ENCODE measurements at places on chromosomes 3 and 15. TPM values are rescaled to one million over a fixed set of nuclear protein-coding genes. Genes with fewer than 3 reads are reported as not detected.

GRCh38 chr3:180594631-180595558 lies 7.1 kb upstream of the TTC14 start:
- H3K27ac ChIP-seq, result no peak overlapping the region
- no peaks in the 10 kb centered on the region for H3K4me1 ChIP-seq
- no peak overlapping the region for H3K4me3 ChIP-seq
- no peaks in the 10 kb centered on the region for H3K36me3 ChIP-seq
- H3K27me3 ChIP-seq, result no peaks in the 10 kb centered on the region
- no peak for DNase-seq

DNA sequence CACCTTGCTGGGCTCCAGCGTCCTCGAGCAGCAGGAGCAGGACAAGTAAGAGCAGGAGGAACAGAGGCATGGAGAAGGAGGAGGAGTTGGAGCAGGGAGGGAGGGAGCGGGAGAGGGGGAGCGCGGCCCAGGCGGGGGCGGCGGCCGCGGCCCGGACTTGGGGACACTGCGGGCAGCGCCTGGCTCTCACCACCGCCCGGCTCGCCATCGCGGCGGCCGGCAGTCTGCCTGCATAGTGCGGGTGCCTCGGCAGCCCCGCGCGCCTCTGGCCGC lies 440 bp downstream of the DCBLD2 start:
- DNase-seq, result peak; percentile 39
- no peaks in the 10 kb centered on the region for H3K27me3 ChIP-seq
- H3K27ac ChIP-seq, result peak overlapping the region; percentile 77
- peak overlapping the region; percentile 95 for H3K4me3 ChIP-seq
- no peaks in the 10 kb centered on the region for H3K4me1 ChIP-seq

- H3K36me3 ChIP-seq, result no peaks in the 10 kb centered on the region
- H3K27me3 ChIP-seq, result no peaks in the 10 kb centered on the region
- DNase-seq, result no peak
- H3K27ac ChIP-seq, result peak overlapping the region; percentile 53
- peaks cover 17% of the 10 kb centered on the region for H3K4me1 ChIP-seq
- H3K4me3 ChIP-seq, result no peak overlapping the region
Observed at GRCh38 chr3:72338942-72339669, 509.1 kb downstream of the SHQ1 start.

DNA sequence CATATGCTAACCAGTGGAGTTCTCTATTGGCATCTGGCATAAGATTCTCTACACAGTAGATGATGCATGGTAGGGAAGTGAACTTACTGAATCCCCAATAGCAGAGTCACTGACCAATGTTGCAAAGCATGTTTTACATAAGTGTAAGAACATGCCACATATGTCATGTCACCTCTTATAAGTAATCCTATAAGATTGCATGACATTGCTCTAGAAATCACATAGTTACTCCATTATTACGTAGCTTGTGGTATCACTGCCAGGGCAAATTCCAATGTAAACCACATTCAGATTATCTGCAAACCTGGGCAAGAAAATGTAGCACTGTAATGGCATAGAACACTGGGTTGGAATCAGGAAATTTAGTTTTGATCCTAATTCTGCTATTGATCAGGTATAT lies 198.2 kb upstream of the UMPS start:
- no peak for DNase-seq
- no peaks in the 10 kb centered on the region for H3K27me3 ChIP-seq
- H3K4me3 ChIP-seq, result no peak overlapping the region

DNA sequence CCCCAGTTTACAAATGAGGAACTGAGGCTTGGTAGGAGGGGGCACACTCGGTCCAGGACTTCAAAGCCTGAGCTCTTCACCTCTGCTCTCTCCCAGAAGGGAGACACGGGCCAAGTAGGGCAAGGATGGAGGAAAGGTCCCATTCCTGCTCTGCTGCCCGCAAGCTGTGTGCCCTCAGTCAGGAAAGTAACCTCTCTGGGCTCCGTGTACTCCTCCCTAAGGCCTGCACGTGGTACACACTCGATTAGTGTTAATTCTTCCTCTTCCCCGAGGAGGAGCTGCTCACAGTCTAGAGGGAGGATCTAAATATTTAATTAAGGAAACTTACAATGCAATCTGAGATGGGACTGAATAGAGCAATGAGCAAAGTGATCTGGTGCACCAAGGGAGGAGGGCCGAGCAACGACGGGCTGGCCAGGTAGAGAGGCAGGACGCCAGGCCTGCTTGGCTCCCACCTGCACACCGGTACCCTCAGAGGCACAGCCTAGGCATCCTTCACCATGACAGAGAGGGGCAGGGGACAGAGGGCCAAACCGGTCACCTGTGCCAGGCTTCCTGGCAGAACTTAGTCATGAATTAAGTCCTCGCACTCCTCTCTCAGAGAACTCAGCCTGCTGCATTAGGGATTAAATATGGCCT lies 47.2 kb upstream of the IQSEC1 start:
- H3K27ac ChIP-seq, result no peak overlapping the region
- DNase-seq, result no peak
- H3K4me3 ChIP-seq, result no peak overlapping the region
- H3K27me3 ChIP-seq, result no peaks in the 10 kb centered on the region
- peaks cover 3% of the 10 kb centered on the region for H3K4me1 ChIP-seq

DNA sequence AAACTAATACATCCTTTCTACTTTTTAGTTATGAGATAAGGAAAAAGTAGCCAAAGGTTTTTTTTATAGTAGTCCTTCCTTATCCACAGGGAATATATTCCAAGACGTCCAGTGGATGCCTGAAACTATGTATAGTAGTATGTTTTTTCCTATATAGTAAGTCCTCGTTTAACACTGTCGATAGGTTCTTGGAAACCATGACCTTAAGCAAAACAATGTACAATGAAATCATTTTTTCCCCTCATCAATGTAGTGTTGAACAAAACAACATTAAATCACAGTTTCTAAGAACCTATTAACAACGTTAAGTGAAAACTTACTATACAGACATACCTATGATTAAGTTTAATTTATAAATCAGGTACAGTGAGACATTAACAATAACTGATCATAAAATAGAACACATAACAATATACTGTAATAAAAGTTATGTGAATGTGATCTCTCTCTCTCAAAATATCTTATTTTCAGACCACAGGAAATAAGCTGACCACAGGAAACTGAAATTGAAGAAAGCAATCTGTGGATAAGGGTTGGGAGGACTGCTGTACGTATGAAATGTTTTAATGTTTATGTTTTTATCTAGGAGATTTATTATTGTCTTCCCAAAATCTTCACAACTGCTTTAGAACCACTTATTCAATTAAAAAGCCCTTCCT lies 20.6 kb downstream of the COPS2 start:
- no peak overlapping the region for H3K27ac ChIP-seq
- DNase-seq, result no peak
- no peak overlapping the region for H3K4me3 ChIP-seq
- H3K4me1 ChIP-seq, result no peaks in the 10 kb centered on the region

GRCh38 chr3:2024713-2025112 lies 74.0 kb upstream of the CNTN4 start:
- no peak for DNase-seq
- H3K36me3 ChIP-seq, result no peaks in the 10 kb centered on the region
- no peaks in the 10 kb centered on the region for H3K4me1 ChIP-seq
- no peak overlapping the region for H3K4me3 ChIP-seq
- H3K27me3 ChIP-seq, result no peaks in the 10 kb centered on the region

- no peaks in the 10 kb centered on the region for H3K36me3 ChIP-seq
- peak; percentile 79 for DNase-seq
Observed at GRCh38 chr3:128497305-128498126, 4.5 kb upstream of the GATA2 start.

GRCh38 chr3:194423317-194423716 lies 24.3 kb upstream of the GP5 start:
- DNase-seq, result peak; percentile 36
- H3K4me3 ChIP-seq, result no peak overlapping the region
- no peak overlapping the region for H3K27ac ChIP-seq
- H3K4me1 ChIP-seq, result no peaks in the 10 kb centered on the region
- H3K36me3 ChIP-seq, result no peaks in the 10 kb centered on the region
- H3K27me3 ChIP-seq, result no peaks in the 10 kb centered on the region

DNA sequence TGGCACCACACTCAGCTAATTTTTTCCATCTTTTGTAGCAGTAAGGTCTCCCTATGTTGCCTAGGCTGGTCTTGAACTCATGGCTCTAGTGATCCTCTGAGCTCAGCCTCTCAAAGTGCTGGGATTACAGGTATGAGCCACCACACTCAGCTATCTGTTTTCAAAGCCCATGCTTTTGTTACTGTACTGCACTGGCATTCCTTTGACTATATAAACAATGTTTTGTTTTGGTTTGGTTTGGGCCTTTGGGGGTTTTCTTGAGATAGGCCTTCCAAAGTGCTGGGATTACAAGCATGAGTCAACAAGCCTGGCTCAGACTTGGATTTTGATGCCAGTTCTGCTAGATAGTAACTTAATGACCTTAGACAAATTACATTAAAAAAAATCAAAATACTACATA lies 89.7 kb upstream of the GK5 start:
- H3K27ac ChIP-seq, result no peak overlapping the region
- no peaks in the 10 kb centered on the region for H3K36me3 ChIP-seq
- DNase-seq, result no peak
- no peak overlapping the region for H3K4me3 ChIP-seq
- H3K4me1 ChIP-seq, result no peaks in the 10 kb centered on the region
- no peaks in the 10 kb centered on the region for H3K27me3 ChIP-seq

DNA sequence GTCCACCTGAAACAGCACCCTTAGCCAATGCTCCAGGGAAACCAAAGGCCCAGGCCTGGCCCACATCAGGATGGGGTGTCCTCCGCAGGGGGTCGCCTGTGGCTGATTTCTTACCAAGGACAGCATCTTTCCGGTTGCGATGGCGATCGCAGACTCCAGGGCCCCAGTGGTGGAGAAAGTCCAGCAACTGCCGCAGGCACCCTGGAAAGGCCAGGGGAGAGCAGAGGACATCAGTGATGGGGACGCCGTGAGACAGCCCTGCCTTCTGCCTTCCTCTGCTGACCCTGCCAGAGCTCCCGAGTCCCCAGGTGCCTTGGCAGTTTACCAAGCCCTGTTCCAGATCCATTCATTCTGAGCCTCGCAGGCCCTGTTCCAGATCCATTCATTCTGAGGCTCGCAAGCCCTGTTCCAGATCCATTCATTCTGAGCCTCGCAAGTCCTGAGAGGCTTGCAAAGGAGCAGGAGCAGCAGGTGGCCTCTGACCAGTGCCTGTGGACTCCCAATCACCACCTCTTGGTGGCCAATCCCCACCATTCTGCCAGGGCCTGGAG lies 12.5 kb downstream of the CTSH start:
- no peaks in the 10 kb centered on the region for H3K36me3 ChIP-seq
- H3K4me1 ChIP-seq, result peaks cover 41% of the 10 kb centered on the region
- DNase-seq, result no peak
- no peak overlapping the region for H3K4me3 ChIP-seq

The CPA3 gene
- 8.1 TPM for total RNA-seq

The GFM1 gene
- total RNA-seq, result 68.9 TPM

The SLC2A2 gene
- total RNA-seq, result not detected

The LRCH3 gene
- 114 TPM for total RNA-seq

The CLRN1 gene
- not detected for total RNA-seq

The CFAP20DC gene
- total RNA-seq, result 0.36 TPM

The PCLAF gene
- total RNA-seq, result 5.5 TPM
